ENCODE measurements at places on chromosomes 1 and 21.
A peak's percentile ranks its signal among the peaks of the same experiment; 100 is the strongest.

GRCh38 chr1:232252546-232253118 is 377.3 kb downstream of the SIPA1L2 start:
- no peak for DNase-seq

- no peak for DNase-seq
These were observed 315.0 kb downstream of the TGFB2 start for GRCh38 chr1:218659911-218660677.

GRCh38 chr1:207810173-207810572 is 58.3 kb downstream of the CD46 start:
- DNase-seq, result no peak

DNA sequence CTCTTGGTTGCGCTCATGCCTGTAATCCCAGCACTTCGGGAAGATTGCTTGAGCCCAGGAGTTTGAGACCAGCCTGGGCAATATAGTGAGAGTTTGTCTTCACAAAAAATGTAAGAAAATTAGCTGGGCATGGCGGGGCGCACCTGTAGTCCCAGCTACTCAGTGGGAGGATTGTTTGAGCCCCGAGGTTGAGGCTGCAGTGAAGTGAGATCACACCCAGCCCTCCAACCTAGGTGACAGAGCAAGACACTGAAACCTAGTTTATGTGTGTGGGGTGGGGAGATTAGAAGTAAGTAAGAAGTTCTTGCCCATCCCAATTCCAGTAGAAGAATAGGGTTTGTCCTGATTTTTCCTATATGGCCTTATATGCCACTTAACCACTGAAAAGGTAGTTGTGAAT is 2.0 kb downstream of the RPL5 start:
- no peak for DNase-seq

GRCh38 chr1:150764617-150765101 is 919 bp downstream of the CTSS start:
- DNase-seq, result no peak

- no peak for DNase-seq
These were observed 21.5 kb downstream of the RAP1GAP start for GRCh38 chr1:21647431-21648351.

DNA sequence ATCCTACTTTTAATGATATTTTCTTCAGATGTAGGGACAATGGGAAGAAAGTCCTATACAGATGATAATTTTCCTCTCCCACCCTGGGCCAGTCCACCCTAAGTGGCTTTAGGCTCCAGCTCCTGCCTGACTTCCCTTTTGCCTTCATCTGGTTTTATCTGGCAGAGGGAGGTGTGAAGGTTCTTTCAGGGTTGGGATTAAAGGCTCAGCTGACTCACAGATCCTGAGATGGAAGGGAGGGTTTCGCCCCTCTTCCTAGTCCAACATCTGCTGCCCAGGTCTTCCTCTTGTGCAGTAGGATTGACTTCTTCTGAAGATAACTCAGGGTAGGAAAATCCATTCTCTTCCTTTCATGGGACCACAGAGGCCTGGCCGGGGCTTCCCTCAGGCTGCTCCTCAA is 362.4 kb upstream of the KAZN start:
- no peak for DNase-seq

GRCh38 chr1:152759453-152760173 is 1.8 kb downstream of the KPRP start:
- DNase-seq, result no peak

DNA sequence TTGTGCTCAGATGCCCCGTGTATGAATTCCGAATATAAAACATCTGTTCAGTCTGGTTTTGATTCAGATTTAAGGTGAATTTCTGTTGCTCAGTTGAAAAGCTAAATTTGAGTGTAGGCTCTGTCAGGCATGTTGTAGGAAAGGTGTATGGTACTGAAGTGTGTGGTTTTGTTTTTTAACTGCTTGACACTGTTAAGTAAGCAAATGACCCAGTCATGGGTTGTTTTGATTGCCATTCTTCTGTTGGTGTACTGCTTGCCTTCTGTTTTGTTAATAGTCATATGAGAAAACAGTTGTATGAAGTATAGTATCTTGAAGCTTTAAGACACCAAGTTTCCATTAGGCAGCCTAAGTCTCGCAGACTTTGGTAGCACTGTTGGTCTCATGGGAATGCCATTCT is 10.0 kb downstream of the MRPS6 start:
- no peak for DNase-seq

DNA sequence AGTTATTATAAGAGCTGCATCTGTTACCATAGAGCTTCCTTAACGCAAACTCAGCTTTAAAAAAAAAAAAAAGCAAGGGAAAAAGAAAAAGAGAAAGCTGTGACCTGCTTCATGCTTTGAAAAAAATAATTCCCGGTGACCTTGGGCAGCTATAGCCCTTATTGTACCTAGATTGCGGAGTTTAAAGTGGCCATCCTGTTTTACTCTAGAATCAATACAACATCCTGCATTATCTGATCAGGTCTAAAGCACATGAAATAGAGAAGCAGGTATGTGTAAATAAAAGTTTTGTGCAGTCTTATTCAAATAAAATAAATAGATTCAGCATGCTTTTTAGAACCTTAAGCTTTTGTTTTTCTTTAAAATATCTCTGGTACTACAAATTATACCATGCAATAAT is 126.8 kb upstream of the KIAA1614 start:
- DNase-seq, result no peak

DNA sequence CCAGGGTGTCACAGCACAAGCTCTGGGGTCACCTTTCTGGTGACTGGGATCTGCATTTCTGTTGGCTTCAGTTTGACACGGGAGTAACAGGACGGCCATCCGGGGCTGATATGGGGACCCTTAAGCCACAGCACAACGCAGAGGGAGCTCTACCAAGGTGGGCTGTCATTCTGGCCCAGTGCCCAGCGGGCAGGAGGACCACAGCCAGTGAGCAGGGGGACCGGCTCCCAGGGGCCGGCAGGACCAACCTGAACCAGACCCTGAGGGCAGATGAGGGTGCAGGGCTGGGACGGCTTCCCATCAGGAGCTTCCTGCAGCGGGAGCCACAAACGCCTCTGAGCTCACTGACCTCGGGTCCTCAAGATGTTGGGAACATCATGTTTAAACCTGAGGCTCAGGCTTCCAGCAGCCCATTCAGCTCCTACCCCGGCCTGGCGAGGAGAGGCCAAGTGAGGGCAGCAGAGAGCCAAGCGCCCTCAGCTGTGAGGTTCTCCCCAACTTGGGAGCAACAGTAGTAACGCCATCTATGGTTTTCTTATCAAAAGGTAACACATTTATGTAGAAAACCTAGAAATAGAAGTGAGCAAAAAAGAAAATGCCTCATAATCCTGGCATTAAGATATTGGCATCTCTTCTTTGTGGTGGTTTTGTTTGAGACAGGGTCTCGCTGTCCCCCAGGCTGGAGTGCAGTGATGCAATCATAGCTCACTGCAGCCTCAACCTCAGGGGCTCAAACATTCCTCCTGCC is 26.8 kb downstream of the TMEM201 start:
- DNase-seq, result peak; percentile 69

DNA sequence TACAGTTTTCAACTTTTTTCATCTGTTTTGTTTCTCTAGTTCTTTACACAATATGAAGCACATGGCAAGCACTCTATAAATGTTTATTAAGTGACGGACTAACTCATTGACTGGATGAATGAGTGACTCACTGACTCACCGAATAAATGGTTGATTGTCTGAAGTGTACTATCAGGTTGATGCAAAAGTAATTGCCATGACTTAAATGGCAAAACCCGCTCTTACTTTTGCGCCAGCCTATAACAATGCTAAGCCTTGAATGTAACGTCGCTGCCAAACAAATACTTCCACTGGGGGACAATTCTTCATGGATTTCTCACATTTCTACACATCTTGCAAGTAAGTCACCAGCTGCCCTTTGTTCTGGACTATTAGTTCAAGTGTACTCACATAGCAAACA is 109.0 kb upstream of the KCTD3 start:
- DNase-seq, result no peak

GRCh38 chr1:35448344-35448801 is 108.8 kb downstream of the KIAA0319L start:
- DNase-seq, result no peak

- DNase-seq, result no peak
These were observed 83.7 kb downstream of the TNFSF18 start for GRCh38 chr1:172966844-172967540.

GRCh38 chr1:82823876-82824275 is 1023.1 kb downstream of the ADGRL2 start:
- no peak for DNase-seq

DNA sequence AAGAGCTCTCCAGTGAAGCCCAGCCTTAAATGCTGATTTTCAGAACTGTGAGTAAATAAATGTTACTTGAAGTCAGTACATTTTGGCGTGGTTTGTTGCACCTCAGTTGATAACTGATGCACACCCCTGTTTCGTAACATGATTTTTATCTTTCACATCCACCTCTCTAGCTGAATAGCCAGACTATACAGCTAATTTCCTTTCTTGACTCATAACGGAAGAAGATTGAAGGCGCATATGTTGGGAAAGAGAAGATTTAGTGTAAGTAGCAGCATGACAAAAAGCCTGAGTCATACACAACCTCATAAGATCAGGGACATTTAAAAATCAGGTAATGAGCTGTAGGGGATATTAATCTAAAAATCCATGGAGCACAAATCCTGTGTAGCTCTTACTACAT is 716.2 kb upstream of the ZP4 start:
- no peak for DNase-seq

DNA sequence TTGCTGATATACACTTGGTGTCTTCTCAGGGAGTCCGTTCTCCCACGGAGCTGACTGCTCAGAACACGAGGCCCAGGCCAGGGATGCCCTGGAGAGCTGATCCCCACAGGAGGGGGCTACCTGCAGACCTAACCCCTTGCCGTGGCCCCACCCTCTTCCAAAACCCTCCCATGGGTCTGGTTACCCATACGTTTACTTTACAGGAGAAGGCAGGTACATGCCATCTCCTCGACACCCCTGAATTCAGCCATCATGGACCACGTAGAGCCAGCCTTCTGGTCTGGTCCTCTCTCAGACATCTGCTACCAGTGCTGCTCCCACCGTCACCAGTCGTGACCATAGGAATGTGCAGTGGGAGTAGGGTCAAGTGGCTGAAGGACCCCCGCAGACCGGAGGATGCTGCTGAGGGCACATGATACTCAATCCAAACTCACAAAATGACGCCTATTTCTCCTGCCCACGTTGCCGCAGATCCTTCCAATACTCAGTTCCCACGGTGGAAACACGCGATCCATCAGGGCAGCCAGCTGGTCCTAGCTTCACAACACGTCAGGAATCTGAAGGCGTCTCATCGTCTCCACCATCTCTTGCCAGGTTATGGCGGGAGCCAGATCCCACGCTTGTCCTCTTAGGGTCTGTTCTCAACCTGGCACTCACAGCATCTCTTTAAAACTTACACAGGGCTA is 26.7 kb downstream of the PGBD5 start:
- no peak for DNase-seq

GRCh38 chr21:44298301-44298700 is 1.6 kb upstream of the PFKL start:
- DNase-seq, result no peak

- no peak for DNase-seq
These were observed 27.6 kb downstream of the KLHL20 start for GRCh38 chr1:173742203-173742886.

- no peak for DNase-seq
These were observed 54.9 kb downstream of the CAPZB start for GRCh38 chr1:19430121-19431068.

GRCh38 chr1:48687282-48688045 is 89.2 kb downstream of the BEND5 start:
- DNase-seq, result no peak

DNA sequence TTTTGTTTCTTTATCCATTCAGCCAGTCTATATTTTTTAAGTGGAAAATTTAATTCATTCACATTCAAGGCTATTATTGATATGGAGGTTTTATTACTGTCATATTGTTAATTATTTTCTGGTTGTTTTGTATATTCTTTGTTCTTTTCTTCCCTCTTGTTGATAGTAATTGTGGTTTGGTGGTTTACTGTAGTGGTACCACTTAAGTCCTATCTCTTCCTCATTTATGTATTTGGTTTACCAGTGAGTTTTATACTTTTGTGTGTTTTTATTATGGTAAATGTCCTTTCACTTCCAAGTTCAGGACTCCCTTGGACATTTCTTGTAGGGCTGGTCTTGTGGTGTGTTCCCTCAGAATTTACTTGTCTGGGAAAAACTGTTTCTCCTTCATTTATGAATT is 28.1 kb upstream of the PM20D1 start:
- no peak for DNase-seq

- no peak for DNase-seq
These were observed 11.5 kb downstream of the KTI12 start for GRCh38 chr1:52022133-52022532.

- no peak for DNase-seq
These were observed 47.0 kb downstream of the NAV1 start for GRCh38 chr1:201585901-201586300.

GRCh38 chr1:96634883-96635282 is 86.7 kb upstream of the PTBP2 start:
- no peak for DNase-seq

- DNase-seq, result peak; percentile 70
These were observed 1.0 kb downstream of the ARID4B start for GRCh38 chr1:235326719-235327558.

DNA sequence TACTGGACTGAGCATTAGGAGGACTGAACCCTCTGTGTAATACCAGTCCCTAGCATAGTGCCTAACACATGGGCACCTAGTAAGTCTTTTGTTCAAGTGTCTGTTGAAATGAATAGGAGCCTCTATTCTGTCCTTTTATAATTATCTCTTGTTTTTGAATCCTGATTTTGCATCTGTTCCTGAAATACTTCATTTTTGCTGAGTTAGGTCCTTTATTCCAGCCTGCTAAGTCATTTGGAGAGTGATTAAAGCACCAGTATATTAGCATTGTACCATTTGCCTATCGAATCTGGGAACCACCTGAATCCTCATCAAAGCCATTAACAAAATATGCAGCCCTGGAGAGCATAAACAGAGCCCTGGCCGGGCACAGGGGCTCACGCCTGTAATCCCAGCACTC is 32.3 kb downstream of the YARS1 start:
- DNase-seq, result no peak

DNA sequence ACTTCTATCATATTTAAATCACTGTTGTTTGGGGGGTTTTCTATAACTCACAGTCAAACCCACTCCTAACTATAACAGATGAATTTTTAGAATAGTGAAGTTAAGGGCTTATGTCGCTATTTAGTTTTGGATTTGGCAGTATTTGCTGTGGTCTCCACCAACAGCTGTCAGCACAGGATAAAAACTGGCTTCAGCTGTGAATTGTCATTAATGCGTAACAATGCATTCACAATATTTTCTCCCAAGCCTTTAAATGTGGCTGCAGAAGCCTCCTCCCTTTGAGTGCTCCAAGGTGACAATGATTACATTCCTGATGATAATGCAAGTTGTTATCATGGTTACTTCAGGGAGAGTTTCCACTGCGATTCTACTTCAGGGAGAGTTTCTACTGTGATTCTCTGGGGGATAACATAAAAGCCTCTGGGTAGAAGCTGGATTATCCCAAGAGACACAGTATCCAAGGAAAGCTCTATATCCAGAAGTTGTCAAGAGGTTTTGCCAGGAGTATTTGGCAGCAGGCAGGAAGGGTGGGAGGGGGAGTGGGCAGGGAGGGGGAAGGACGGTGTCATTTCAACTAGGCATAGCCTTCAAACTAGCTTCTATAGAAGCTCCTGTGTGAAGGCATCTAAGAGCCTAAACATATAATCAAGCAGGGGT is 14.9 kb upstream of the SMIM12 start:
- DNase-seq, result no peak

GRCh38 chr1:114118351-114118990 is 35.2 kb downstream of the SYT6 start:
- DNase-seq, result peak; percentile 25

GRCh38 chr1:116581323-116581885 is 10.6 kb upstream of the CD58 start:
- DNase-seq, result no peak

- DNase-seq, result no peak
These were observed 204.4 kb downstream of the SLC35F3 start for GRCh38 chr1:234108921-234109320.

Data from SK-N-SH (cell line).